ENCODE measurements at places on chromosomes 4 and X. TPM values are rescaled to one million over a fixed set of nuclear protein-coding genes. Genes with fewer than 3 reads are reported as not detected.

DNA sequence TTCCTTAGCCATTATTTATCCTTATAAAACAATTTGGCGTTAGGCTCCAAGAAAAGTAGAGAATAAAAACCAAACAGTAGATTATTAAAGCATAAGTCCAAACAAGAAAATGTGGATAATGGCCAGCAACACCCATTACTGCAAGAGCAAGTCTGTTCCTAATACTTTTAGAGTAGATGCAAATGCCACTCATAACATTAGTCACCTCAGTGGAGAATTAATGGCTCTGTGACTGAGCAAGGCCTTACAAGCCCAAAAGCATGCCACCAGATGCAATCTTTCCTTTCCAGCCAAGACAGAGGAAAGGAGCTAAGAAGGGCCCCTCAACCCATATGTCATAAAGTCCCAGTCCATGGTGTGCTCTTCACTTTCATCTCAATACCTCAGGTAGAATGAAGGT lies 373.8 kb downstream of the OPHN1 start:
- DNase-seq: no peak

- DNase-seq: no peak
These were observed 31.3 kb downstream of the MID1 start for GRCh38 chrX:10589098-10589497.

- DNase-seq: peak; percentile 13
These were observed at the start of gene BEX5 for GRCh38 chrX:102155806-102156179. BEX5 (minus strand) TSS chrX:102155977; CDS start chrX:102154265, 1,712 bp downstream.

GRCh38 chr4:174134361-174134760 lies 149.1 kb downstream of the FBXO8 start:
- DNase-seq: no peak

- no peak for DNase-seq
These were observed 108.6 kb downstream of the APOOL start for GRCh38 chrX:85112293-85112692.

- no peak for DNase-seq
These were observed 115.9 kb downstream of the RAB28 start for GRCh38 chr4:13368217-13368616.

- no peak for DNase-seq
These were observed 972.3 kb downstream of the PCDH7 start for GRCh38 chr4:31692399-31692940.

GRCh38 chr4:169246279-169246678 lies 24.5 kb downstream of the SH3RF1 start:
- no peak for DNase-seq

GRCh38 chrX:152913910-152914309 lies 16.0 kb downstream of the ZNF185 start:
- DNase-seq: no peak

- DNase-seq: no peak
These were observed 17.4 kb downstream of the TMEM175 start for GRCh38 chr4:949656-950055.

DNA sequence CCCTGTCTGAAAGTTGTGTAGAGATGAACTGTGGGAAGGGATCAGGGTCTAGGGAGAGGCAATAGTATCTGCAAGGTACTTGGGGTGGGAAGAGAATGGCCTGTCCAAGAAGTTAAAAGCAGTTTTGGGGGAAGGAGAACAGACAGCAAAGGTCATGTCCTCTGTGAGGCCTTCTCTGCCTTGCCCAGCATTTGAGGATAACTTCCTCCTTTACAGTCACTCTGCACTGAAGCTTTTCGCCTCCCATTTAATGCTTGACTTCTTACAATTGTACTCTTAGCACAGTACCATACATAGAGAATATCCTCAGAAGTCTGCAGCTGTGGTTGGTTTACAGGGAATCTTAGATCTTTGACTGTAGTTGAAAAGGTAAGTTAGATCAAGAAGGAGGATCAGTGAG lies 121.8 kb upstream of the AP1S2 start:
- DNase-seq: no peak

The ODAPH gene
- total RNA-seq: 0.54 TPM

The GJB1 gene
- total RNA-seq: not detected
